ENCODE measurements at places on chromosomes 5 and 9. TPM values are rescaled to one million over a fixed set of nuclear protein-coding genes. Genes with fewer than 3 reads are reported as not detected.

DNA sequence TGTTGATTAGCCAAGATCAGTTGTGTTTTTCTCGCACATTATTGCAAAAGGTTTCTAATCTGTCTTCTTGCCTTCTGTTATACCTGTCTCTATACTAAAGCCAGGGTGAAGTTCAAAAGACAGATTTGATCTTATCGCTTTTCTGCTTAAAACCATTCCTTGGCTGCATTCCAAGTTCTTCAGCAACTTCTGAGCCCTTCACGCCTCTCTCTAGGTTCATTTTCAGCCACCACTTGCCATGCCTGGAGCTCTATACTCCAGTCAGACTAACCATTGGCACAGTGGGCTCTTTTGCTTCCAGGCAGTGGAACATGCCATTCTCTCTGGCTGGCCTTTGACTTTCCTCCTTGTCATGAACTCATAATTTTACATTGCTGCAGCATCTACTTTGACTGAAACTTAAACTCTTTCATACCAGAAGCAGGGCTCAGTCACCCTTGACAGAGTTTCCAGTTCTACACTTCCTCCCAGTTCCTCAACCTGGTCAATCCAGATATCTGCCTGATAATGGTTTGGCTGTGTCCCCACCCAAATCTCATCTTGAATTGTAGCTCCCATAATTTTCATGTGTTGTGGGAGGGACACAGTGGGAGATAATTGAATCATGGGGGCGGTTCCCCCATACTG is 114.4 kb downstream of the SLC12A2 start:
- DNase-seq, result no peak

DNA sequence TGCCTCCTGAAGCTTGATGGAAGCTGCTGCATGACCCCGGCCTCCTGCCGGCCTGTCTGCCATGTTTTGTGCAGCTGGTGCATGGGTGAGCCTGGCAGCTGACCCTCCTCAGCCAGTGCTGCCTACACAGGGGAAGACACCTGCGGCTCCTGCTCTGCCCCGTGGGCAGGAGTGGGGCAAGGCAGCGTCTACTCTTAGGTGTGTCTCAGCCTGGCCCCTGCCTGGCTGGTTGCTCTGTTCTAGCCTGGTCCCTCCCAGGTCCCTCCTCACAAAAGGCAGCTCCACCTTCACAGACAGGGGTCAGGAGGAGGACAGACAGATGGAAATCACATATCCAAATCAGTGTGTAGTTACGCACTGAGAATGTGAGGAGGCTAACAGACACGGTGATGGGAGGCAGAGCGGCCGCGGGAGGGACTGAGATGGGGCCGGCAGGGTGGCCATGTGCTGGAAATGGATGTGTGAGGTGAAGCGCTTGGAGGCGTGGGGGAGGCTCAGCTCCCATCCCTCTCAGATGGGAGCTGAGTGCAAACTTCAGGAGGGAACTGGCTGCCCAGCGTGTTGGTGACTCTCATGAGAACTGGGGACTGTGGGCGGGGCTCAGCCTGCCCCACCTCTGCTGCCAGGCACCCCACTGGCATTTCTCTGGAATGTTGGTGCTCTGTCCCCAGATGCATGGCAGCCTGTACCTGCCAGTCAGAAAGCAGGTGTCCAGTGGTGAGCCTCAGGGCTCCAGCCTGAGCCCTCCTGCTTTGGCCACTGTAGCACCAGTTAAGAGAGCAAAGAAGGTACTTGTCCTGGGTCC is 43.4 kb downstream of the PPARGC1B start:
- no peak for DNase-seq

SHOC1 gene
- not detected for total RNA-seq

- DNase-seq, result peak; percentile 20
Measured at GRCh38 chr5:176319827-176320554, 41.6 kb downstream of the KIAA1191 start.

DNA sequence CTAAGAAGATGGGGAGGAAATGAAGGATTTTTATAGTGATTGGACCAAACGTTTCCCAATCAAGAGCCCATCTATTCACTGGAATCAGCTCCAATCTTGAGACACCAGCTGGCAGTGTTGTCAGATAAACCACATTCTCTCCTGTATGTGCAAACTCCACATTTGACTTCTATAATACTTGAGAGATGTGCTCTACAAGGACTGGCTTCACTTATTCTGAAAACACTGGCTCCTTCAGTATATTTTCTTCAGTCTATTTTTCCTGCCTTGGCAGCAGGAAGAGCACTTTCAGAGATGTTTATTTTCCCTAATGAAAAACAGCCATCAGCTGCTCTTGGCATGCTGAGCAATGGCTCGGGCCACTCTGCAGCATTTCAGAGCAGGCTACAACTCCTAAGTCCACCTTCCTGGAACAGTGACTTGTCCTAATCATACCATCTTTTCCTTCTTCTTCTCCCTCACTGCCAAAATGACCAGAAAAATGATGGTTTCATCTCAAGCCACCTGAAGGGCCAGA is 96.9 kb upstream of the FSTL4 start:
- DNase-seq, result no peak

GRCh38 chr9:4144869-4145268 is 155.0 kb downstream of the GLIS3 start:
- no peak for DNase-seq

DNA sequence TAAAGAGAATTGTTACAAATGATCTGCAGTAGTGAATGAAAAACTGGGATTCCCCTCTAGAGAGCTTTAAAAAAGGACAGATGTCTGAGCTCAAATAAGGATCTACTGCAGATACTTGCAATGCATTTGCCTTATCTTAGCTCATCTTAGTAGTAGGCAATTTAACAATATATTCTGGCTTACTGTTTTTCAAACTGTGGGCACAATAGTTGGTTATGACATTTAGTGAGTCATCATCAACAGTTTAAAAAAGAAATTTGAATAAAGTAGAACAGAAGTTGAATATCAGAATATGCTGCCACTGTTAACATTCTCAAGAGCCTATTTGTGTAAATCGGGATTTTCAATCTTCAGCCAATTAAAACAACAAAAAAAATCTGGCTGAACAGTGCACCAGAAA is 6.7 kb upstream of the CAST start:
- DNase-seq, result no peak

DNA sequence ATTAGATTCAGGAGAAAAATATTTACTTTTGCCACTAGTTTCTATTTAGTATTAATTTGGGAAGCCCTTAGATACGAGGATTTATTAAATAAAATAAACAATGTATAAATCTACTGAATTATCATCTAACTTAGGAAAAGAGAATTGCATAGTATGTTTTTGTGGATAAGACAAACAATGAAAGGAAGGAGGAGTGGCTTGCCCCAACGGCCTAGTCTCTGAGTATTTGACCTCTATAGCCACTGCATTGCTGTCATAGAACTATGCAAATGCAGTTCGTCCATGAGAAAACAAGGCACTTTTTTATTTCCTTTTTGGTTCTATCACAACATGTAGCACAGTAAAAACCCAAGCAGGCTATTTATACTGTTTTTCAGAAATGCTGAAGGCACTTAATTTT is 321.2 kb upstream of the CCNH start:
- DNase-seq, result no peak

DNA sequence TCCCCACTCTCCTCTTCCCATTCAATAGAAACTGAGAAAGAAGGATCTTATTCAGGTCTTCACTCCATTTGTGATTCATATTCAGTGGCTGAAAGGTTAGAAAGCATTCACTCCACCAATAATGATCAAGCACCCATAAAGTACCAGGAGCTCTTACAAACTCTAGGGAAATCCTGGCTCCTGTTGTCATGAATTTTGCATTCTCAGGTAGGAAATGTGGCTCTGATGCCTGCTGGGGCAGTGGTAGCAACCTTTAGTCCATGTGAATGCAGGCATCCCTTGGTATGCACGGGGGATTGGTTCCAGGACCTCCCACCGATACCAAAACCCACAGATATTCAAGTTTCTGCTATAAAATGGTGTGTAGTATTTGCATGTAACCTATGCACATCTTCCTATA is 3.6 kb upstream of the RORB start:
- peak; percentile 26 for DNase-seq

DNA sequence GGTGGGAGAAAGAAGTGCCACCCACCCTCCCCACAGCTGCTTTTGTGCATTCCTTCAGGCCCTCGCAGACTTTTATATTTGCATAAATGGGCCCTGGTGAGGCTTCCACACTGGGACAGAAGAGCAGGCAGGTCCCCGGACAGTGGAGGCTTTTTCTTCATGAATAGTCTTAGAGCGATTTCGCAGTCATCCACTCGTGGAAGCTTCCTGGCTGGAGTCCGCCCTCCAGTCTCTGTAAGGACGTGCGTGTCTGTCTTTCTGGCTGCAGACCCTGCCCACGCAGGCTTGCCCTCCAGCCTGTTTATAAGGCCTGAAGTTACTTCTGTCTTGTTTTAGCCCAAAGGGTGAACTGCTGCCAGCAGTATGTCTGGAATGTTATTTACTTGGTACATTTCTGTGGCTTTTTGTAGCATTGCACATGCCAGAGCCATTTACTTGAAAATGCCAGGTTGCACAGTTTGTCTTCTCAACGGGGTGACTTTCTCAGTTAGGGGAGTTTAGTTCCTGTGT is 195.7 kb downstream of the AOPEP start:
- no peak for DNase-seq

Measured in H7 (cell line).